Kidney epithelial cell (primary cell): ENCODE measurements at places on chromosomes 1 and 21. TPM values are rescaled to one million over a fixed set of nuclear protein-coding genes. Genes with fewer than 3 reads are reported as not detected.

The RHD gene
- total RNA-seq: not detected in 2 replicates

The GBP6 gene
- 0.21 and 1.1 TPM in 2 replicates for total RNA-seq

The PLEKHA6 gene
- total RNA-seq: 15.4 and 48.9 TPM in 2 replicates

The LCE3E gene
- not detected in 2 replicates for total RNA-seq

The PRAMEF7 gene
- total RNA-seq: 0.08 TPM in 1 of 2 replicates, not detected in the other

The OPRD1 gene
- 0.21 and 0.34 TPM in 2 replicates for total RNA-seq

The GPR25 gene
- total RNA-seq: not detected in 2 replicates

The NOS1AP gene
- total RNA-seq: 0.62 and 0.79 TPM in 2 replicates

The LEPROT gene
- total RNA-seq: 59.6 and 67.9 TPM in 2 replicates

The AJAP1 gene
- total RNA-seq: 0.67 and 1.1 TPM in 2 replicates

The CATSPERE gene
- 0.13 and 0.21 TPM in 2 replicates for total RNA-seq

The CAMK1G gene
- 0.14 and 0.21 TPM in 2 replicates for total RNA-seq

The KMO gene
- 0.17 and 0.27 TPM in 2 replicates for total RNA-seq

The NTMT2 gene
- not detected in 2 replicates for total RNA-seq

The EDARADD gene
- total RNA-seq: 4.2 and 4.7 TPM in 2 replicates

The KIF26B gene
- 14.6 and 19.6 TPM in 2 replicates for total RNA-seq

The RNU1-3 gene
- under 0.01 TPM in 2 replicates for total RNA-seq

The GIPC2 gene
- 1.5 and 1.6 TPM in 2 replicates for total RNA-seq

The SLAMF8 gene
- total RNA-seq: 0.04 and 0.14 TPM in 2 replicates

The UAP1 gene
- 44.9 and 55.4 TPM in 2 replicates for total RNA-seq

The DCAF8 gene
- 60.5 and 69.4 TPM in 2 replicates for total RNA-seq

The CHIA gene
- not detected in 2 replicates for total RNA-seq

The CDCA8 gene
- 3.1 and 4.0 TPM in 2 replicates for total RNA-seq

The ILDR2 gene
- total RNA-seq: 1.3 and 3.8 TPM in 2 replicates

The IARS2 gene
- 66.3 and 71.8 TPM in 2 replicates for total RNA-seq

The INKA2 gene
- 1.2 and 3.0 TPM in 2 replicates for total RNA-seq

The PRCC gene
- total RNA-seq: 56.0 and 59.3 TPM in 2 replicates

The UMODL1 gene
- not detected in 2 replicates for total RNA-seq

The C1orf185 gene
- not detected in 2 replicates for total RNA-seq

The KCNK2 gene
- not detected in 2 replicates for total RNA-seq

The SERPINC1 gene
- 0.25 TPM in 1 of 2 replicates, not detected in the other for total RNA-seq

The MANEAL gene
- total RNA-seq: 6.4 and 8.7 TPM in 2 replicates

The WNT2B gene
- total RNA-seq: 1.3 and 1.6 TPM in 2 replicates

The TRABD2B gene
- 0.92 and 1.2 TPM in 2 replicates for total RNA-seq

The NFASC gene
- 1.2 and 1.6 TPM in 2 replicates for total RNA-seq

The EXTL2 gene
- 10.2 and 10.7 TPM in 2 replicates for total RNA-seq

The FHL3 gene
- 40.8 and 48.0 TPM in 2 replicates for total RNA-seq

The HUNK gene
- total RNA-seq: 2.8 and 3.1 TPM in 2 replicates

The BOLA1 gene
- 17.7 and 27.9 TPM in 2 replicates for total RNA-seq

The ZZZ3 gene
- total RNA-seq: 62.2 and 71.9 TPM in 2 replicates

The TAL1 gene
- 0.71 and 0.75 TPM in 2 replicates for total RNA-seq

The LGR6 gene
- total RNA-seq: 0.08 and 0.68 TPM in 2 replicates

The CFHR4 gene
- total RNA-seq: not detected in 2 replicates

The CD1E gene
- not detected in 2 replicates for total RNA-seq

The ALX3 gene
- total RNA-seq: not detected in 2 replicates

The TBX15 gene
- total RNA-seq: 0.21 TPM in 1 of 2 replicates, not detected in the other

The NPPB gene
- 2.5 and 5.4 TPM in 2 replicates for total RNA-seq

The RORC gene
- 0.17 TPM in 1 of 2 replicates, not detected in the other for total RNA-seq

The ADAMTS1 gene
- 27.1 and 32.9 TPM in 2 replicates for total RNA-seq

The TMEM269 gene
- total RNA-seq: 0.04 and 0.27 TPM in 2 replicates

The CELA2B gene
- not detected in 2 replicates for total RNA-seq

The C1orf198 gene
- 68.1 and 68.6 TPM in 2 replicates for total RNA-seq

The C4BPA gene
- total RNA-seq: not detected in 2 replicates

The OXCT2 gene
- 5.9 and 7.0 TPM in 2 replicates for total RNA-seq
